ENCODE measurements at places on chromosomes 16 and 17.
A peak's percentile ranks its signal among the peaks of the same experiment; 100 is the strongest.

- DNase-seq: no peak
These were observed 18.8 kb downstream of the HSD11B2 start for GRCh38 chr16:67449739-67450138.

DNA sequence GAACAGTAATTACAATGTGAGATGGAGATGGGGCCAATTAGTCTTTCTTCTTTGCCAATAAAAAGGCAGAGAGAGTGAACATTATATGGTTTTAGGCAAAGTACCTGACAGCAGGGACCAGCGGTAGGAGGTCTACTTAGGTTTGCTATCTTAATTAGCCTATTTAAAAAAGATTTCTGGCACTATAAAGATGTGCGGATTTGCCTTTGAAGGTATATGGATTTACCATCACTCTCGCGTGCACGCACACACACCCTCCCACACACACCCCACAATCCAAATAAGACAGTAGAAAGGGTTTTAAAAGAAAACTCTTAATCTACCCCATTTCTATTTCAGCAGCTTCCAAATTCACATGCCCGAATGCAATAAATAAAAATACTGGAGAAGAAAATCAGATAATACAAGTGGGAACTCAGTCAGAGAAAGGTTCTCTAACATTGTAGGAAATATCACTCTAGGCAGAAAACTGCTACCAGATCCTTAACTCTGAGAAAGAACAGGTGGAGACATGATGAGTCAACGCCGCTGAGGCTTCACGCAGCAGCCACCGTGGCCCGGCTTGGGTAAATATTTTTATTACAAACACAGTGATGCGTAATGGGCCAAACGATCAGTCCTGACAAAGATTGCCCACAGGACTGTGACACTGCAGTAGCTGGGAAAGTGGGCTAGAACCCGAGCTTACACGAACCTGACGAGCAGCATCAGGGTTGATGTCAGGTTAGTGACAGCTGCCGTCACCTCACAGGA, 66.6 kb upstream of the AXIN2 start:
- DNase-seq: peak; percentile 31

DNA sequence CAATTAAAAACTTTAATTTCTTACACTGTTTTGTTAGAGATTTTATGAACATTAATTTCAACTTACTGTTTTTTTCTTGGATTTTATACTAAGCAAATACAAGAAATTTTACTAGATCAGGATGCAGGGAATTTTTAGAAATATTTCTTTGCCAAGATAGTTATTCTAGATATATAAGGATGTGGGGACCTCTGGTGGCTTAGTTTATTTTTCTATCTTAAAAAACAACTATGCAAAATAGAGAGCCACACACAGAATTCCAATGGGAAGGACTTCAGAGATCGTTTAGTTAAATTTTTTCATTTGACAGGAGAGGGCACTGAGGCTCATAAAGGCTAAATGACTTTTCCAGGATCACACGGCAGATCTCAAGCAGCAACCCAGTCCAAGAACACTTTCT, 23.0 kb upstream of the CAPNS2 start:
- DNase-seq: peak; percentile 4

DNA sequence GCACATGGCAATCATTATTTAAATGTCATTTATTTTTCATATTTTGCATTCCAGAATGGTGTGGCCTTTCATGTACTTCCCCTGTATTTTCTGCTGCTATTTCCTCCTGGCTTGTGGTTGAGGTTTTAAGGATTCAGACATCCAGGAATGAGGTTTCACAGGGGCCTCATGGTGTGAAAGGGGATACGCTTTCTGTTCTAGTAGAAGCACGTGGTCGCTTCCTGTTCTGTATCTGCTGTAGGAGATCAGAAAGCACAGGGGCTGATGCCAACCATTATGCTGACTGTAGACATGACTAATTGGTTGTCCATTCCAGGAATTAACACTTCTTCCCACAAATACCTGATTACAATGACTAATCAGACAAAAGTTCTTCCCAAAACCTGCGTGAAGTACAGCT, 405.9 kb downstream of the SHISA9 start:
- DNase-seq: no peak

GRCh38 chr16:85564277-85565051, 48.7 kb upstream of the GSE1 start:
- DNase-seq: no peak

DNA sequence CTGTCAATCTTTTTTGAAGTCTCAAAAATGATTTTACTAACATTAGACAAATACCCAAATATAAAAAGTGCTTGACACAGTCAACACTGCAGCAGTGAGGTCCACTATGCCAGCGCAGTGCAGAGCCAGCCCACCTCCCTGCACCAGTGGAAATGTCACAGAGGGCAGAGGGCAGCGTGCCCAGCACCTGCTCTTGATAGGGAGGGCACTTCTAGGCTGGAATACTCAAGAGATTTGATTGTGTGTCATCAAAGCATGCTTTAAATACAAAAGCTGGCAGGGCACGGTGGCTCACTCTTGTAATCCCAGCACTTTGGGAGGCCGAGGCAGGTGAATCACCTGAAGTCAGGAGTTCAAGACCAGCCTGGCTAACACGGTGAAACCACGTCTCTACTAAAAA, 136.0 kb downstream of the ANKRD11 start:
- no peak for DNase-seq

DNA sequence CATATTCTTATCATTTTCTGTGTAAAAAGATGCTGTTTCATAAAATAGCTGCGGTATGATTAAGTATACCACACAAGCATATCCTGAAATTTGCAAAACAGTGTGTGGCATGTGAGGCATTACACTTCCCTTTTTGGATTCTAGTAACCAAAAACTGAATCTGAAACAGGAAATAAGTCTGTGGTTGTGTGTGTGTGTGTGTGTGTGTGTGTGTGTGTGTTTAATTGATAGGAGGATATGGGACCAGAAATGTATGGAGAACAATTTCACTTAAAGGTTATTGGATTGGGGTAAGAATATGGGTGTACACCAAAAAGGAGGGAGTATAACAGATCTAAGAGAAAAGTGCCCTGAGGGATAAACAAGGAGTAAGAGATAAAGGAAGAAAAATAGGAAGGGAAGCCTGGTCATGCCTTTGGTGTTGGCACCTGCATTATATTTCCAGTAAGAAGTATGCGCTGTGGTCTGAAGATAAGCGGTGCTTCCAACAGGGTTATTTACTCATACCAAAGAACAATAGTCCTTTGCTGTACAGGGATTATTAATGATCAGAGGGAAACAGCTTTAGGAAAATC, 4.0 kb downstream of the LYRM1 start:
- no peak for DNase-seq

DNA sequence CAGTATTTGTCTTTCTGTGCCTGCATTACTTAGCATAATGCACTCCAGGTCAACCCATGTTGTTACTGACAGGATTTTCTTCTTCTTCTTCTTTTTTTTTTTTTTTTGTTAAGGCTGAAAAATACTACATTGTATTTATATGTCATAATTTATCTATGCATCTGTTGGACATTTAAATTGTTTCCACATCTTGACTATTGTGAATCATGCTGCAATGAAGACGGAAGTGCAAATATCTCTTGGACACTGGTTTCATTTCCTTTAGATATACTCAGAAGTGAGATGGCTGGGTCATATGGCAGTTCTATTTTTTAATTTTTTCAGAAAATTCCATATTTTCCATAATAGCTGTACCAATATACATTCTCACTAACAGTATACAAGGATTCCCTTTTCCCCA, 272.7 kb upstream of the PMFBP1 start:
- no peak for DNase-seq

DNA sequence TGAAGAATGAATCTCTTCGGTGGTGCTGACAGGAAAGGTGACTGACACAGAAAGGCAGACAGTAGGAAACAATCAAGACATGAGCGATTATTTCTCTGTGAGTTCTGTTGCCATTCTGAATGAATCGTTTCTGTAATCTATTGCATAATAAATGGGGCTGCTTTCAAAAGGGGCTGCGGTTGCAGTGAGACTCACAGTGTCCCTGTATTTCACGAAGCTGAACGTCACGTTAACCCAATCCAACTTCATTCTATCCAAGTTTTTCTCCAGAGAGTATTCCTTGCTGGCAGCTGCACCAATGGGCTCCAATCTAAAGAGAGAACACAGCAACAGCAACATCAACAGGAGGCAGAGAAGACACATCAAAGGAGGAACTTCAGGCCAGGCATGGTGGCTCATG, 75.4 kb downstream of the DNAH3 start:
- no peak for DNase-seq

DNA sequence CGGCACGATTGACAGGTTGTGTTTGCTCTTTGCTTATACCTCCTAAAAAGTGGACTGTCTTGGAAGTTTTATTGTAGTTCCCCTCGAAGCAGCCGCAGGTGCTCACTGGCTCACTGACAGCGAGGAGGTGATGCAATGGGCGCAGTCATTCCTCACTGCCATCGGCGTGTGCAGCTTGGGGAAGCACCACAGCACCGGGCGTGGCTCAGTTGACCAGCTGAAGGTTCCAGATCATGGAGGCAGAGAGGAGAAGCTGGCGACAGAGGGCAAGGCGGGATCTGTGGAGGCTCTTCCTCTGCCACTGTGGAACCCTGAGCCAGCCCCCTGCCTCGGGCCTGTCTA, 72.1 kb upstream of the TNRC6C start:
- peak; percentile 54 for DNase-seq

- no peak for DNase-seq
These were observed 8.7 kb downstream of the ENDOV start for GRCh38 chr17:80423536-80424225.

DNA sequence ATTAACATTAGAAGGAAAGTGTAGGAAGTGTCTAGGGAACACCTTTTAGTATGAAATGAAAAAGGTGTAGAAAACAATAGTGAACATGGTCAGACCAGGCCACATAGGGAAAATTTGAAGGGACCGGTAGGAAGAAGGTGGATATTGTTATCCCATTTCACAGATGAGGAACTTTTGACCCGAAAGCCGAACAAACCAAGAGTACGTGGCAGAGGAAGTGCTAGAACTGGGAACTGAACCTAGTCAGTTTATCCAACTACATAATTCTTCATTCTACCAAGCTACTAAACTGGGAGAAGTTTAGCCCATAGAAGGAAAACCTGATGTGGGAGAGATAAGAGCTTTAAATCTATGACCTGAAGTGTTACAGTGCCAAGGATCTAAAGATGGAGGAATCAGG, 43.2 kb downstream of the YPEL2 start:
- DNase-seq: no peak

- no peak for DNase-seq
These were observed 318.3 kb downstream of the SLC39A11 start for GRCh38 chr17:72774236-72774635.

DNA sequence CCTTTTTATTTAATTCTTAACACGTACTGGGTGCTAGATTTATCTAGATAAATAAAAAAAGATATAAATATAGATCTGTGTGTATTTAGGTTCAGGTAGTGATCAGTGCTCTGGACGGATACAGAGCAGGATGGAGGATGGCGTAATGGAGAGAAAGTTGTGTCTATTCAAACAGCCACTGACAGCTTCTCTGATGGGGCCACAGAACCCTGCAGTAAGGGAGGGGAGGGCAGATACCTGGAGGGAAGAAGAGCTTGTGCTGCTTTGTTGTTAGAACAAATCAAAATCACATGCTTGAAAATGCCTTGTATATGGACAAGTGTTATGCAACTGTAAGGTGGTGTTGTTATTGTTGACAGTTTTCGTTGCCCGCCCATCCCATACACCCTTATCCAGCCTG, 170.2 kb downstream of the UTP18 start:
- DNase-seq: no peak

- no peak for DNase-seq
These were observed 21.3 kb downstream of the CYLD start for GRCh38 chr16:50763211-50763610.

DNA sequence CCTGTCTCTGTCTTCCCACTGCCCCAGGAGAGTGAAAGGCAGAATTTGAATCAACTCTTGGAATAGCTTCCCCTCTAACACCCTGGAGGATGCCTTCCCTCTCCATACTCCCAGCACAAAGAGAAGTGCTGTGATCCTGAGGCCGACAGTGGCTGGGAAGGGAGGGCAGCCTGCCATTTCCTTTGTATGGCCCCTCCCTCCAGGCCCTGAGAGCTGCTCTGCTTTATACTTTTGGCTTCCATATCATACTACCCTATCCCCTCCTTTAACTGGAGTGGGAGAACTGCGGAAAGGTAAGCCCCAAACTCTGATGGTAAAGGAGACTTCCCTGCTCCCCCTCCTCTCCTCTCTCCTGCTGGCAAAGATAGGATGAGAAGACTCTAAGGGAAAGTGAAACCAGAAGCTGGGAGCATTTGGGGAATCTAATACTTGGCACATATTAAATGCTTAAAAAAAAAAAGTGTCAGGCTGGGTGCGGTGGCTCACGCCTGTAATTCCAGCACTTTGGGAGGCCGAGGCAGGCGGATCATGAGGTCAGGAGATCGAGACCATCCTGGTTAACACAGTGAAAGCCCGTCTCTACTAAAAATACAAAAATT, 4.1 kb upstream of the MED24 start:
- no peak for DNase-seq

DNA sequence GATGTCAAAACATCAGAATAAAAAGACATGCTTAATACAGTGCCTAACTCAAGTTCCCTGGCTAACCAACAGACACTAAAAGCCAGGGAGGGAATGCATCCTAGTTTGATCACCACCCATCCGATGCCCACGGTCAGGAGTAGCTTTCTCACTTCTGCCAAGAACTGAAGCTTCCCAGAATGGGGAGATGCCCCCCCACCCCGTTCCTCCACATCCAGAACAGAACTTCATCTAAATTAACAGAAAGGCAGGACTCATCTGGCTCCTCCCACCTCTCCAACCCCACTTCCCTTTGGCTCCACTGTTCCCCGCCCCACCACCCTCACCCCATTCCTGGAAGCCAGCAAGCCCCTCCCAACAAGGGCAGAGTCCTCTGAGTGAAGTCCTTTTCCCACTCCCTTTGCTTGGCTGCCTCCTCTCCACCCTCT, 33.7 kb downstream of the GDE1 start:
- DNase-seq: no peak

GRCh38 chr17:30000001-30000754, 58.7 kb downstream of the EFCAB5 start:
- no peak for DNase-seq

- DNase-seq: peak; percentile 58
These were observed 316.3 kb downstream of the CBLN1 start for GRCh38 chr16:48965386-48965785.

- no peak for DNase-seq
These were observed 76.5 kb upstream of the CDH5 start for GRCh38 chr16:66289986-66290385.

- no peak for DNase-seq
These were observed 7.8 kb downstream of the SULT1A2 start for GRCh38 chr16:28589069-28589468.

GRCh38 chr17:71849783-71850768, 270.7 kb upstream of the SOX9 start:
- no peak for DNase-seq

DNA sequence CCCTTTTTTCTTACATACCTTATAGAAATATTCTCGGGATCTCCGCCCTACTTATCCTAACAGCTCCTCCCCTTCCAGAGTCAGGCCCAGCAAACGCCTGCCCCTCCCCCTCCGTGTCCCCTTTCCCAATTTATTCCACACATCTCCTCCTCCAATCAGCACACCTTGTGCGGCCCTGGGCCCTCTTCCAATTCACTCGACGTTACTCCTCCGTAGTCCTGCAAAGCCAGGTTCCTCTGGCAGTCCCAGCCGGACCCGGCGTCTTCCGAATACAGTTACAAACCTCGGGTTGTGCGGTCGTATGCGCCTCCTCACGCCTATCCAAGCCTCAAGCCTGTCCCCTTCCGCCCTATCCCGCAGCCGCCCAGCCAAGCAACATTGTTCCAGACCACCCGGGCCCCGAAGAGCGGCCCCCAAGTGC, 677 bp downstream of the CBX1 start:
- peak; percentile 86 for DNase-seq

GRCh38 chr16:17992416-17992815, 344.1 kb downstream of the NPIPA8 start:
- no peak for DNase-seq
